ENCODE measurements at places on chromosomes 11 and 22. TPM values are rescaled to one million over a fixed set of nuclear protein-coding genes. Genes with fewer than 3 reads are reported as not detected.

The PGM2L1 gene
- total RNA-seq: 13.1 TPM

The CATSPERZ gene
- not detected for total RNA-seq

The MPZL2 gene
- total RNA-seq: 3.2 TPM

The ARL2 gene
- 86.9 TPM for total RNA-seq

The LRRC32 gene
- 4.7 TPM for total RNA-seq

DNA sequence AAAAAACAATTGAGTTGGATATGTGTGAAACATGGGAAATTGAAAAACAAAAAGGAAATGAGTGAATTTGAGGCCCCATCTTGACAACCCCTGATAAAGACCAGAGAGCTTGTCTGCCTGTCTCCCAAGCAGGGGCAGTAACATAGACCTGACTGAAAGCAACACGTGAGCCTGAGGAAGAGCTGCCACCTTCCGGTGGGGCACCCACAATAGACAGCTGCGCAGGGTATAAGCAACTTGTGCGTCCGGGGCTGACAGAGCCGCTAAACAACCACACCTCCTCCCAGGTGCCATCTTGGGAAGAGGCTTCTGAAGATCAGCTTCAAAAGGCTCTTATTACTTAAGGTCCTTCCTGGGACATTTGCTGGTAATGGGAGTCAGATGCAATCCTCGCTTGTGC is 166.8 kb downstream of the NTM start:
- DNase-seq: no peak

- no peak for DNase-seq
These were observed 64.7 kb upstream of the LIN7C start for GRCh38 chr11:27571154-27571810.

GRCh38 chr11:27217948-27218420 is 145.0 kb downstream of the CCDC34 start:
- DNase-seq: no peak

- DNase-seq: no peak
These were observed 1.2 kb upstream of the TSKU start for GRCh38 chr11:76781807-76782530.
